ENCODE measurements at places on chromosomes 12 and 14.
A peak's percentile ranks its signal among the peaks of the same experiment; 100 is the strongest.

GRCh38 chr14:65604936-65605335 lies 192.4 kb downstream of the FUT8 start:
- no peak for DNase-seq

- DNase-seq: no peak
Observed at GRCh38 chr12:16189849-16190248, 87.6 kb downstream of the SLC15A5 start.

- DNase-seq: no peak
Observed at GRCh38 chr12:75820848-75821578, 210.6 kb downstream of the PHLDA1 start.

DNA sequence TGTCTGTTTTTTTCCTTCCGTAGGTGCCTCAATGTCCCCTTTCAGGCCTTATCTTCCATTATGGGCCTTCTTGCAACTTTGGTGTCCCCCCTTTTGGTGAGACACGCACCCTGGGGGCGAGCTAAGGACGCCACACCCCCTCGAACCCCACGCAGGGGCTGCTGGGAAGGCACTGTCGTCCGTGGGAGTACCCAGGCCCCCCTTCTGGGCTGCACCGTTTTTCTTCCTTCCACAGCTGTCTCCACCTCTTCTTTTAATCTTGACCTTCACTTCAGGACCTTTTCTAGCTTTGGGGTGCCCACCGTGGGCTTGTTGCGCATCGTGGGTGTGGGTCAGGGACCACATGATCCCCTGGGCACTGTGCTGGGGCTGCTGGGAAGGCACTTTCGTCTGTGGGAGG lies 271.8 kb downstream of the ALG10 start:
- DNase-seq: no peak

DNA sequence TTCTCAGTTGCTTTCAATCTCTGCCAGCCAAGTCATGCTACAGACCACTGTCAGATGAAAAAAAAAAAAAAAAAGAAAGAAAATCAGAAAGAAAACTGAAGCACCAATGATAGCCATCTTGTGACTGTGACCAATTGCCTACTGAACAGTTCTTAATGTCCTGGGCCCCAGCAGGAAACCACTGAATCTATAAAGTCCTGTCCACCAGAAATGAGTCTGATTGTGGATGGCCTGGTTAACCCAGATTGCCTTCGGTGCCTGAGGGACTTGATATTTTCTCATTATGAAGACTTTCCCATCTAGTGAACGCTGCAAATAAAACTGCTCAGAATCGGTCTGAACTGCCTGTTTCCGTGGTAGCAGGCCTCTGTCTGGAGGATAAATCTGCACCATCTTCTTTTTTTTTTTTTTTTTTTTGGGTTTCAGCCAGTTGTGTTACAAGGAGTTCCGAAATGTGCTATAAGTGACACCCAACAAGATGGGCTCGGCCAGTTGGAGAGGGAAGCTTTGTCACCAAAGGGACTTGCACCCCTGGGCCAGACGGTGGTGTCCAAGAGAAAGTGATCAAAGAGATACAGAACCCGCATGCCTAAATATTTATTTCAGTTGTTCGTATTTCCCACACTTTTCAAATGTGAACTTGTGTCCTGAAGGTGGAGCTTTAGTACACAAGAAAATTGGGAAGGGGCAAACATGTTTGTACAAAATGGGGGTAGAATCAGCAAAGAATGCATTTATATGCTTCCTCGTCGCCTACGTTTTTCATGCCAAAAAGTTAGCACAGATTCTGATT lies 3.0 kb upstream of the PLXNC1 start:
- peak; percentile 55 for DNase-seq

Data from GM20000 (cell line).